Left cardiac atrium (tissue), 4 donors: ENCODE measurements at places on chromosomes 6 and 20.

DNA sequence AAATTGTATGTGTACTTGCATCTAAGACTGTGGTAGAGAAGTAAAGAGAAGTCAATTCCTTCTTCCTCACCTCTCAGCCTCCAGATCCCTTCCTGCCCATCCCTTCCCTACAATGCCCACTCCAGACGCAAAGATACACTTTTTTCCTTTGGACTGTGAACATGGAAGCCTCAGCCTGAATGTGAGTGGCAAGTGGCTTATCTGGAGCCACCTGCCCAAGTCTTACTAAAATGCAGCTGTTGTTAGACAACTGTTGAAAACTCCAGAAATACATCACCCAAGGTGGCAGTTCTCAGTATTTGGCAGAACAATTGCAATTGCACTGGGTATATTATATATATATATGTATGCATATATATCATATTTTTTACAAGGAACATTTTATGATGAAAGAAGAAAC, 7.5 kb downstream of the VGLL2 start:
- no peak for DNase-seq

DNA sequence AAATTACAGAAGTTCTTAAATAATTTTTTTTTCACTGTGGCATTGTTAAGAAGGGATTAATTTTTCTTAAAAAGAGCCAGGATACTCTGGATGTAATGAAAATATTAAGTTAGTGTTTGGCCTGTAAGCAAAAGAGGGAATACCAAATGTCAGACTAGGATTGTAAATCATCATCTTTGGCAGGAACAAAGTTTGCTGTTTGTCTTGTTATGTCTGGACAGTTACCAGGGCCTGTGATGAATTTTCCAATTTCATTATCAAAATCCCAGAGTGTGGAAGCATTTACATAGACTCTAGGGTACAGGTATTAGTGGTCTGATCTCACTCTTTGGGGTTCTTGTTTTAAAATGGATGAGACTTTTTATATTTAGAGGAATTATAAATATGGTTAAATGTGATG, 26.1 kb downstream of the CEP57L1 start:
- DNase-seq = no peak

DNA sequence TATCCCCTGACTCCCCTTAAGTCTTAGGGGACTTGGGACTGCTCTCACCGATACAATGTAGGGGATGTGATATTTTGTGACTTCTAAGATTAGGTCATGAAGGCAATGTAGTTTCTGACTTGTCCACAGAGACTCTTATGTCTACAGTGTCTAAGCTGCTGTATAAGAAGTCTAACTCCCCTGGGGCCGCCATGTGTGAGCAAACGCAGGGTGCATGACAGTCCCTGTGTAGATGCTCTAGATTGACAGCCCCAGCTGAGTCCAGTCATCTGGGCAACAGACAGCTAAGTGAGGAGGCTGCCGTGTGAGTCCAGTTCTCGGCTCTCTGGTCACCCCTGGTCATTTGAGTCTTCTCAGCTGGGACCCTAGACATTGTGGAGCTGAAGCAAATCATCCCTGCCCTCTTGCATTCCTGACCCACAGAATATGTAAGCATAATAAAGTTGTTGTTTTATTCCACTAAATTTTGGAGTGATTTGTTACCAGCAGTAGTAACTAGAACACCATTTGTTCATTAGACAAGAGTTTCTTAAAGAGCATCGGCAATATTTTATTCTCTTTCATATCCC, 743.3 kb upstream of the CHD6 start:
- DNase-seq = no peak

DNA sequence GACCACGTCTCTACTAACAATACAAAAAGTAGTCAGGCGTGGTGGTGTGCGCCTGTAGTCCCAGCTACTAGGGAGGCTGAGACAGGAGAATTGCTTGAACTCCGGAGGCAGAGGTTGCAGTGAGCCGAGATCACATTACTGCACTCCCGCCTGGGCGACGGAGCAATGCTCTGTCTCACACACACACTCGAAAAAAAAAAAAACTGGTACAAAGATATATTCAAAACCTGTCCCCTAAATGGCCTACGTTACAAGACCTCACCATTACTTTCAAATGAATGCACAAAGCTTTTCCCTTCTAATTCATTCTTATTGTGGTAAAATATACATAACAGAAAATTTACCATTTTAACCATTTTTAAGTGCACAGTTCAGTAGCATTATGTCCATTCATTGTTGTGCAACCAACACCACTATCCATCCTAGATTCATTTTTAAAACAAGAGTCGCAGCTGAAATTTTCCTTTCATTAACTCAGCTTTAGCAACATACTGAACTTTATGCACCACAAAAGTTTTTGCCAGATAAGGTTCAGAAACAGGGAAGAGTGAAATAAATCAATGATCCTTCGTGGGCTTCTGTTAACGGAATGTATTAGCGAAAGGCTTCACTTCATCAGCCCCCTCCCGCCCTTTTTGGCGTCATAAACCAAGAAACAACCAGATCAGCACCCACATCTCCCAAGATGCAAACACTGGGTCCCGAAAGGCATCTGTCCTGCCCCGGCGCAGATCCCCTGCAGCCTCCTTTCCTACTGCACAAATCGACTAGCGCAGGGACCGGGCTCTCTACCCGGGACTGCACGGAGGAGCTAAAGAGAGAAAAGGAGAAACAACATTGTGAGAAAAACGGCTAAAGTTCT, 825 bp upstream of the FAM135A start:
- no peak for DNase-seq

- DNase-seq = peak; percentile 53
These were observed 7.9 kb downstream of the NKX2-2 start for GRCh38 chr20:21505810-21506530.

- DNase-seq = no peak
These were observed 39.9 kb upstream of the TGM2 start for GRCh38 chr20:38205001-38205400.

GRCh38 chr6:50096296-50096695, 46.6 kb upstream of the DEFB112 start:
- DNase-seq = no peak

- no peak for DNase-seq
These were observed 193.1 kb downstream of the CDH4 start for GRCh38 chr20:61445138-61445537.

GRCh38 chr6:26350858-26351543, 14.0 kb upstream of the BTN3A2 start:
- DNase-seq = no peak

- peak; percentile 35 for DNase-seq
These were observed 105.5 kb downstream of the HUS1B start for GRCh38 chr6:551405-551804.

DNA sequence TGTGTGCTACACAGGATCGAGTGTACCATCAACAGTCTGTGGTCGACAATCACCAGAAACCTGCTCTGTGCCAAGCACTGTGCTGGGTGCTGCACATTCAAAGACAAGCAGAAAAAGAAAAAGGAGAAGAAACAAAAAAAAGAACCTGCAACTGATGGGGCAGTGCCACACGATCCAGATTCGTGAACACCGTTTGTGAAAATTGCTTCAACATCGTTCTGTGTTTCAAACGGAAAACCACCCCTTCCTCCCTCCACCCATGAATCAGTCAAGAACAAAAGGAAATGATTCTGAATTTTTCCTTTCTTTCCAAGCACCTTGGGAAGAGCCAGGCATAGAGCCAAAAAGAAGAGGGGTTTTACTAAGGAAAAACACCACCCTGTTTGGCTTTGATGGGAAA, 129.2 kb upstream of the ARID1B start:
- DNase-seq = no peak

DNA sequence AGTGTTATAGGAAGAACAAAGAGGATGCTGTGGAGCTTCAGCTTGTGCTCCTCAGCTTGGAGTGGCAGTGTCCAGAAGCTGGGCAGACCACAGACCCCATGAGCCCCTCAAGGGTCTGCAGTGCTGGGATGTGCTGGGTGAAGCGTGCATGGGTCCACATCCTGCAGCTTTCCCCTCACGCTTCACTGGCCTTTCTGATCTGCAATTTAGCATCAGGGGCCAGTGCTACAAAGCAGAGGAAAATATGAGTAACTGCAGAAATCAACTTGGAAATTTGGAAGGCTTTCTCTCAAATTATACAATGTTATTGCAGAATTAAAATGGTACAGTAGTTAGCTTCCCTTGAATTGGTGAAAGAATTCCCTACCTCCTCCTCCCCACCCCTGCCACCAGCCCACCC, 10.1 kb downstream of the SLC17A4 start:
- DNase-seq = no peak

DNA sequence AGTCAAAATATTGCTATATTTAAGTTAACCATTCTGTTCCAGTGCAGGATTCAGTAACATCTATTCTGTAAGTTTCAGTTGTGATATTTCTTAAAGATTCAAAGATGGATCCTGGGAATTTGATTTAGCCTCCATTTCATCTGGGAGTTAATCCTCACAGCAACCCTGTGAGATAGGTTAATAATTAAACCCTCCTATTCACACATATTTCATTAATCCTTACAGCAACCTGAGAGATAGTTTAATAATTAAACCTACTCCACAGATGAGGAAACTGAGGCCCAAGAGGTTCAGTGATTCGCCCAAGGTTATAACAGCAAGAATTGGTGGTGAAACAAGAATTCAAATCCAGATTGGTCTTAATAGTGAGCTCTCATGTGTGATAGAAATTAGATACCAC, 10.9 kb upstream of the ZBTB2 start:
- DNase-seq = no peak

GRCh38 chr20:45060294-45060693, 40.6 kb downstream of the KCNS1 start:
- no peak for DNase-seq

- DNase-seq = peak; percentile 71
These were observed 28.6 kb downstream of the FOXO3 start for GRCh38 chr6:108589244-108589791.

GRCh38 chr20:62363920-62364851, 2.9 kb downstream of the LAMA5 start:
- peak; percentile 76 for DNase-seq

GRCh38 chr6:124670801-124671200, 291.4 kb upstream of the RNF217 start:
- no peak for DNase-seq

- no peak for DNase-seq
These were observed 145.9 kb downstream of the C6orf118 start for GRCh38 chr6:165163519-165163918.

- peak; percentile 75 for DNase-seq
These were observed at the start of gene SPEF1 for GRCh38 chr20:3781153-3781910. Gene SPEF1, minus strand, starts transcription at chr20:3781448. Its CDS starts 161 bp downstream, at chr20:3781287.

DNA sequence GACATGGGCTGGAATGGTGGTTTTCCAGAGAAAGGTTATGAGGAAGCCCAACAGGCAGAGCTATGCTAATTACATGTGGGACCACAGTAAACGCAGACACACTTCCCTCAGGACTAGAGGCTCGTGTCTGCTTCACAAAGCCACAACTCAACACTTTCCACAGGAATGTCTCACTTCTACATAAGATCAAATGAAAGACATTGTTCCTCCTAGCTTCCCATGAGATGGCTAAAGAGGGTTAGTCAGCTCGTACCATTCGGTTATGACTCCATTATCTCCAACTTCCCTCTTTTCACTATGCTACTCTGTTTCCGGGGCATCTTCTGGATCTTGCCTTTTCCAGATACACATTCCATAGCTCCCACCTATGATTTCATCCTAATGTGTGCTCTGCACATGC, 29.1 kb upstream of the ZC3H12D start:
- no peak for DNase-seq

DNA sequence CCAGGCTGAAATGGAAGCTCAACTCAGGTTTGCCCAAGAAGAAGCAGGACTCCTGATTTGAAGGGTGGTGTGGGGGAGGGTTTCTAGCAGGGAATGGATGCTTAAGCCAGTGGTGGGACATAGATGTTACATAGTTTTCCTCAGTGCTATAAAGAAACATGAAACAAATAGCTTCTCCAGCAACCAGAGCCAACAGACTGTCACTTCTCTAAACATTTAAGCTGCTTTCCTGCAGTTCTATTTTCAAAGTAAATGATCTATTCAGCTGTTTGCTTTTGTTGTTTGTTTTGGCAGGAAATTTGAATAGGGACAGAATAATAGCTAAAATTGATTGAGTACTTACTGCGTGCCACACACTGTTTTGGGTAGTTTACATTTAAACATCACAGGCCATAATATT, 169.0 kb downstream of the UST start:
- no peak for DNase-seq

DNA sequence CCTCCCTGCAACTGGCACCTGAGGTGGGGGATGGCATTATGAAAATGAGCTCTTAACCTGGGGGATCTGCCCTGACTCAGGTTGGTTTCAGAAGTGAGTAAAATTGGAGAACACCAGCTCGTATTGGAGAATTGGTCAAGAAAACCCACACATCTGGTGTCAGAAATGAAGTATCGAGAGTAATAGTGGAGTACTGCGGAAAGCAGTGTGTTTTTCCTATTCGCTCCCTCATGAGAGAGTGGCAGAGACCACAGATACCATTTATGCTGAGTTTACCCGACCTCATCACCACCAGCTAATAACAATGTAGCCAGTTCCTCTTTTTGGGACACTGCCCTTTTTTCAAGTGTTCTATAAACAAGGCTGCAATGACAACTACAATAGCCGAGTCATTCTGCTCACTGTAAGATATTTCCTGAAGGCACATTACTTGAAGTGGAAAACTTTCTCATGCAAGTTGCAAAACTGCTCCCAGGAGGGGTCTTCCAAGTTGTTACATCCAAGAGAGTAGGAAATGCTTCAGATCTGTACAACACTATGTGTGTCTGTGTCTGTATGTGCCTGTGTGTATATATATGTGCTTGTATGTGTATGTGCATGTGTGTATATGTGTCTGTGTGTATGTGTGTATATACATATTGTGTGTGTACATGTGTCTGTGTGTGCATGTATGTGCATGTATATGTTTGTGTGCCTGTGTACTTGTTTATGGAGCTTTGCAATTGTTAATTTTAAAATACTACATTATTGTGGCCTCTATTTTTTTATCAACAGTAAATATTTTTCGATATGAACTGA, 106.0 kb upstream of the CST7 start:
- no peak for DNase-seq

DNA sequence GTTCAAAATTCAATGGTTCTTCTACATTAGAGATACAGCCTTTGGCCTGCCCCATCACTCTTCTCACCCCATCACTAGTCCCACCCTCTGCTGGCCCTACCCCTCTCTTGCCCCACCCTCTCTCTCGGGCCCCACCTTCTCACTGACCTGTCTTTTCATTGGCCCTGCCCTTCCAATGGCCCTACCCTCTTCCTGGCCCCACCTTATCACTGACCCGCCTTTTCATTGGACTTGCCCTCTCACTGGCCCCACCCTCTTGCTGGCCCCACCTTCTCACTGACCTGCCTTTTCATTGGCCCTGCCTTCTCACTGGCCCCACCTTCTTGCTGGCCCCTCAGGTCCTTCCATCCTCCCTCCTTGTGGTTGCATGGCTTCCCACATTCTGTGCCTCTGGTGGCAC, 107.2 kb upstream of the PLEKHG1 start:
- no peak for DNase-seq

DNA sequence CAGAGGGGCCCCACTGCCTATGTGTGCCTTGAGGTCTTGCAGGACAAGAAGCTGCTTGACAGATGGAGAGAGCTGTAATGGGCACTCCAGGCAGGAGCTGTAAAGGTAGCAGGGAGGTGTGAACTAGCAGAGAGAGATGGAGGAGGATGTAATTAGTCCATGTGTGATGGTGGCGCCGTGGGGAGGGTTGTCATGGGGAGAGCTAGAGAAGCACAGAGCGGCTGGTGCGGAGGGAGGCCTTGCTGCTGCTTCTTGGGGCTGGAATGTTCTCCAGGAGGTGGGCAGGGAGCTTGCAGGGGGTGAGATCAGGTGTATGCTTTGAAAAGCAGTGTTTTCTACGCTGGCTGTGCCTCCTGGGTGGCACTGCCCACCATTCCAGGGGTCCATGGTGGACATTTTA, 32.1 kb downstream of the APCDD1L start:
- DNase-seq = no peak

GRCh38 chr20:8568075-8568474, 436.0 kb downstream of the PLCB1 start:
- DNase-seq = no peak
